Lung microvascular endothelial cell (primary cell): ENCODE measurements at places on chromosomes 2 and 18.
A peak's percentile ranks its signal among the peaks of the same experiment; 100 is the strongest.

GRCh38 chr2:102788216-102788884 lies 26.5 kb downstream of the TMEM182 start:
- DNase-seq: no peak

DNA sequence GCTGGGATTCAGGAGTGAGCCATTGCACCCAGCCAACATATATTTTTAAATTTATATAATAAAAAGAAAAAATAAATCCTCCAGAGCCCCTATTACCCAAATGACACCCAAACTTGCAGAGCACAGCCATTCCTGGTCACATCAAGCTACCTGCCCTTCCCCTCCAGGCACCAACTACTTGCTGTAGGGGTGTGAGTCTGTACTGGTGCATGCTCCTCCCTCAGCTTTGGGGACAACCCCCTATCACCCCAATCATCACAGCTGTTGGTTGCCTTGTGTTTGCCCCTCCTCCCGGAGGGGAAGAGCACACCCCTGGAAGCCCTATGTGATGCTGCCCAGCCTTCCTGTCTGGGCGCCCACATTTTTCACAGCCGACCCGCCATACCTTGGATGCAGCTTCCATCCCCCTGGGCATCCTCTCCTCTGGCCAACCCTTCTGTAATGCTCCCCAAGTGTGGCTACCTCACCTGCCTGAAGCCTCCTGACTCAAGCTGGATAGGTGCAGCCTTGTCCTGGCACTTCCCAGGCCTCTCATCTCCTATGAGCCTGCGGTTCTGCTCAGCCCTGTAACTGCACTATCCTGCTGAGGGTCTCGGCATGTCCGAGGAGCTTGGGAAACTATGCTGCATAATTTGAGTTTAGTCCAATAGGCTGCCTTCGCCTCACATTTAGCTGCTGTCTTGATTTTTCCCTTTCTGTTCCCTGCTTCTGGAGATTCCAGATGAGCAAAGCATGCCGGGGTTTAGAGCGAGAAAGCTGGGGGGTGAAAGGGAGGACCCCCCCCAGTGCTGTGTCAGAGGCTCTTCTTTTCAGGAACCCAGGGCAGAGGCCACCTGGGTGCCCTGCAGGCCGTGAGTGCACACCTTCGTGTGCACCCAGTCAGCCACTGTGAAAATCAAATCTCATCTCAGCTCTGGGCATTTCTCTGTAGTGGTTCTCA lies 27.2 kb downstream of the CHST10 start:
- no peak for DNase-seq

- DNase-seq: no peak
Measured at GRCh38 chr2:238817382-238817781, 30.5 kb upstream of the TWIST2 start.

- DNase-seq: no peak
Measured at GRCh38 chr2:191656391-191656790, 21.5 kb upstream of the NABP1 start.

DNA sequence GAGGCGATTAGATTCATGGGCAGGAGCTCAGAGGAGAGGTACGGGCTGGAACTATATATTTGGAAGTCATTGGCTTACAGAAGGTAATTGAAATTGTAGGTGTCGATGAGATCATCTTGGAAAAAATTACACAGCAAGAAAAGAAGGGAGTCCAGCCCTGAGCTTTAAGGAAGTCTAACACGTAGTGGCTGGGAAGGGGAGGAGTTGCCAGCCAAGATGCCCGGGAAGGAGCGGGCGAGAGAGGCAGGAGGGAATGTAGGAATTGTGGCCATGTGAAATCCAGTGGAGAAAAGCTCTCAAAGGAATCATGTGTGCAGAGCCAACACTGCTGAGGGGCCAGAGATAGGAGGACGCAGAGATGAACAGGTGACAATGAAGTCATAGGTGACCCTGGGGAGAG lies 25.6 kb upstream of the SCYGR1 start:
- DNase-seq: no peak

DNA sequence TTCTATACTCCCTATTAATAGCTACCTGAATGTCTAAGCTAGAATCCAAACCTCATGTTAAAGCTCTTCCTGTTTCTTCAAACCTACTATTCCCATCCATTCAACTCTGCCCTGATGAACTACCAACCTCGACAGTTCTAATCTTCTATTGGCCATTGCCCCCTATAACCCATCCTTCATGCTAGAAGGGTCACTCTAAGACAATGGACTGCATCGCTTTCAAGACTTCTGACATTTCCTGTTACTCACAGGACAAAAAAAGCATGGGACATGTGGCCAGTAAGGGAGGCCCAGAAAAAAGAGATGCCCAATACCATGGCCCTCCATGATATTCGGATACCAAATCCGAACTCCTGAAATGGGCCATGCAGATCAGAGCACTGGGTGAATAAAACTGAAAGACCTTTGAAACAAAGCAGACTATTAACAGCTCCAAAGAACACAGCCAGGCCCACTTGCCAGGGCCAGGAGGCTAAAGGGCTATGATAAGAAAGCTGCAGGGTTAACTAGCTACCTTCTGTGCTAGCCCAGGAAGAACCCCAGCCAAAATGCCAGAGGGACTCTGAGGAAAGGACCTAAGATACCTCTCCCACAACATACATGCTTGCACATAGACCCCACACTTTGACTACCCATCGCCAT lies 4.5 kb downstream of the B4GALT6 start:
- DNase-seq: peak; percentile 82

DNA sequence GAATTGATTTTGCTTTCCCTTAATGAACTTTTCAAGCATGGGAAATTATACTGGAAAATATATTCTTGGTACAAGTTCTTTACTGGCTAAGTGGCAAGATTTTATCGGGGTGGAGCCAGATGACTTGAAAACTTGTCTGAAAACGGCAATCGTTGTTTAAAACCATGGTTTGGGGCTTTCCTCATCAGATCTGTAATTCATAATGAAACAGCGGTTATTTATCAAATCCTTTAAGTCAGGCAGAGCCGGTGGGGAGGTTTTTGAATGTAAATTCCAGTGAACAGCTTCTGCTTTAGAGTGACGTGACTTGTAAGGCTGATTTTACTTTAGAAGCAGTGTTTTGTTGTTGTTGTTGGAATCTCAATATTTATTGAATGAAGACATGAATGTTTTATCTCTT lies 2.6 kb downstream of the SEC11C start:
- DNase-seq: no peak

- DNase-seq: no peak
Measured at GRCh38 chr2:114119862-114120261, 230.0 kb downstream of the ACTR3 start.

GRCh38 chr2:25620077-25620476 lies 53.3 kb downstream of the DTNB start:
- no peak for DNase-seq

DNA sequence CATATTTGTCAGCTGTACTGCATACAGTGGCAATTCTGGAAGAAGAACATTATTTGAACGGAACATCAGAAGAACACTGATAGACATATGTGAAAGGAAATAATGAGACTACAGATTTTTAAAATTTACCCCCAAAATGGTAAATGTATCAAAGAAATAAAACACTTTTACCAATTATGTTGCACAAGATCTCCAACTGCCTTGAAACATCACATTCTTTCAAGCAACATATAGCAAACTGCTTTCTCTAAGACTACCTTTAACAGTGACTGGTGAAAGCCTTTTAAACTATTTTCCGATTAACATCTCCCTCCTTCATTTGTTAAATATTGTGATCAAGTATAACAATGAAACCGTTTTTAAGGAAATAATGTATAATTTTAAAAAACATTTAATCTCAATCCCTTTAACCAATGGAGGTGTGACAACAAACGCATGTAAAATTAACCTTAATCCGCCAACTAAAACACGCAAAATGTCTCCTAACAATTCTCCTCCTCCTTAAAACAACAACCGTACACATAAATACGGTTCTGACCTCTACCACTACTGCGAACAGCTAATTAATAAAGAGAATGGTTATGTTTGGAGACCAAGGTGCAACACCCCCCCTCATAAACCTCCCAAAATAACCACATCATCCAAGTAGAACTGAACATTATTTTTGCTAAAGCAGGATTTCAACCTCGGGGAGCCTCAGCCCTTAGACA lies 2.4 kb downstream of the FBXO11 start:
- DNase-seq: peak; percentile 5

DNA sequence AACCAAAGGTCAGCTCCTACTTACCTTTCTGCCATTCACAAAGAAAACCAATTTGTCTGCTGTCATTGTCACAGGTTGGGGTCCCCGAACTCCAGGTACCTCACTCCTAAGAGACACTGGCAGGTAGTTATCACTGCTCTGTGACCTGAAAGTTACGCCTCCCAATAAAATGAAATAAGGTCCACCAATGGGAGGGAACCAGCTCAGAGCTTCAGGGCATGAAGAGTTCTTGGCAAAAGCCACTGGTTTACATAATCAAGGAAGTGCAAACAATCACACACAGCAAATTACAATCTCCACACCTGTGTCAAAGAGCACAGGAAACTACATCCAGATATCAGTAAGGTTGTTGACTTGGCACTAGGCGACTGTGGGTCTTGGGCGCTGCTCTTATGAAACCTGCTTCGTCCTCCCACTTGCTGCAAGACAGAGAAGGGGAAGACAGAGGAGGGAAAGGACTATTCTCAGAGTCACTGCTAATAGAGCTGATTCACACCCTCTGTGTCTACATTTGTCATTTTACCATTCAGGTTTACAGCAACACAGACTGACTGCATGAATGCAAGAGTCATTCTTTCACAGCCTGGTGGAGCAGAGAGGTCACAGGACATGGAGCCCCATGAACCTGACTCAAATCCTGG lies at the start of gene XDH:
XDH (minus strand) TSS at position 142 of the 641 bp plus-strand sequence; CDS start at position 66, 76 bp downstream.
- no peak for DNase-seq

- DNase-seq: no peak
Measured at GRCh38 chr2:180759631-180760030, 220.8 kb upstream of the UBE2E3 start.

GRCh38 chr2:234827096-234827860 lies 124.5 kb upstream of the SH3BP4 start:
- no peak for DNase-seq

GRCh38 chr2:208375491-208376068 lies 31.0 kb upstream of the PTH2R start:
- no peak for DNase-seq

DNA sequence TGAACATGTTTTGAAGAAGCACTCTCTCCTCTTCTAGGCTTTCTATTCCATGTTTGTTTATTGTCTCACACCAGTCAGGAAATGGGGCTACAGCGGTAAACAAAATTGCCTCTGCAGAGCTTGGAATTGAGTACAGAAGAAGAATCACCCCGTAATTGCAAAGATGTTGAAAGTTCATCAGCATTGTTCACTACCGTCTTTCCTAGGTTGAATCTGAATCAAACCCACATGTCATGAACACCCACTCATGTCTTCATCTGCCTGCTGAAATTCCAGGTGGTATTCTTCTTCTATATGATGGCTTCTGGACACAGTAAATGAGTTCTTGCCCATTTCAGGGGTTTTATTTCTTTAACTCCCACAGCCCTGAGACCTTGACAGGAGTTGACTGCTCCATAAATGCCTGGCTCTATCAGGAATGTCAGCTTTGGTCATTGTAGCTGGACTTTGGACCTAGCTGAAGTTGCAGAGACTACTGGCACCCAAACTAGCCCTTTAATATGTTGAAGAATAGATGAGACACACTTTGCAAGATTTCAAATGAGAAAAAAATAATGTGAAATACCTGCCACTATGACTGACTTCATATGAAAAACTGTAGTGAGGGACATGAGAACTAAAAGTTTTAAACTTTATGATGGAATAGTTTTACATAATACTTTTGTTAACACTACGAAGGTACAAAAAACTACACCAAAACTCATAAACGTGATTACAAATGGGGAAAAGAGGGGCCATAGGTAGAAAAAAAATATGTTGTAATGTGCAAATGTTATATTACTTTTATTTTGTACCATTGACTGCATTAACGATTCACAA lies 1235.3 kb upstream of the ZEB2 start:
- DNase-seq: no peak

DNA sequence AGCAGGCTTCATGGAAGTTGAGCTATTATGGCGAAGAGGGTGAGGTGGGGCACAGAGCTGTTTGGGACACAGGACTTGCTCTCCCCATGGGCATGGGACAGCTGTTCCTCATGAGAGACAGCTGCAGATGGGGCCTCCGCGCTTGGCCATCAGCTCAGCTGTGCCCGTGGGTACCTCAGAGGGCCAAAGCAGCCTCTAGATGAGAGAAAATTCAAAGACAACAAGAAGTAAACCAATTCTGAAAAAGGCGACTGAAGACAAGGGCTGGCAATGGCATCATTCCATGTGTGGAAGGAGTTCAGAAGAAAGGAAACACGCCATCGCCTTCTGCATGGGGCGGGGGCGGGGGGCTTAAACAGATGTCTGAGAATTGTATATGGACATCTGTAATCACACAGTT lies 136.2 kb downstream of the BCL2 start:
- no peak for DNase-seq

DNA sequence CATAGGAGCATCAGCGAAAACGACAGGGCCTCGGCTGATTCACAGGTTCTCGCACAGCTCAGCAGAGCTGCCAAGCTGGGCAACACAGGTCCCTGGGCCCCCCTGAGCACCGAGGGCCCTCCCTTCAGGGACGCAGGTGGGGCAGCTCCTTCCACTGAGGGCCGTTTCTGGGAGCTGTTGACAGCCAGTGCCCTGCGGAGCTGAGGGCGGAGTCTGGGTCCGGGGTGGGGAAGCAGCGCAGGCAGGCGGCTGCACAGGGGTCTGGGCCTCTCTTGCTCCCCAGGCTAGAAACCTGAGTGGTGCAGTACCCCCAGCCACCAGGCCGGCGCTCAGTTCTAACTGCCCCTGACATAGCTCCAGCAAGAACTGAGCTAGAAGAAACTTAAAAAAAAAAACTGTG lies 65.7 kb downstream of the PXDN start:
- DNase-seq: no peak

DNA sequence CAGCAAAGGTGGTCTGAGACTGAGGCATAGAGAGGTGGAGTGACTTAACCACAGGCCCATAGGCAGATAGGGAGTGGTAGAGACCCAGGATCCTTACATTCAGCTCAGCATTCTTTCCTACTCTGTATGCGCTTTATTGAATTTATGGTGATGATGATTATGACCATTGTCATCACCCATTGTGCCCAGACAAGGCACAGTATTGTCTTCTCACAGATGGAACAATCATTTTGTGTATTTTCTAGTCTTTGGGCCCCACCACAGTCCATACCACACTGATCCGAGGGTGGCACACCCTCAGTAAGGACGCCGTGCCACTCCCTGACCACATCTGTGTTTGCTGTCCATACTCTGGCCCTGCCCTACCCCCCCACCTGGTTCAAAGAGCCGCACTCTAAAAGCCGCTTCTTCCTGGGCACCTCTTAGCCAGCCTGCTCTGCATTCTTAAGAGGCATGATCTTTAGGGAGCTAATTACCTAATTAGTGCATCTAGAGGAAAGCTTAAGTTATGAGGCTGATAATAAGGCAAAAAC lies 179.6 kb upstream of the SMAD2 start:
- DNase-seq: no peak

GRCh38 chr2:129118296-129118695 lies 799.6 kb upstream of the HS6ST1 start:
- DNase-seq: no peak

GRCh38 chr18:43389163-43389562 lies 111.9 kb upstream of the SYT4 start:
- DNase-seq: no peak

DNA sequence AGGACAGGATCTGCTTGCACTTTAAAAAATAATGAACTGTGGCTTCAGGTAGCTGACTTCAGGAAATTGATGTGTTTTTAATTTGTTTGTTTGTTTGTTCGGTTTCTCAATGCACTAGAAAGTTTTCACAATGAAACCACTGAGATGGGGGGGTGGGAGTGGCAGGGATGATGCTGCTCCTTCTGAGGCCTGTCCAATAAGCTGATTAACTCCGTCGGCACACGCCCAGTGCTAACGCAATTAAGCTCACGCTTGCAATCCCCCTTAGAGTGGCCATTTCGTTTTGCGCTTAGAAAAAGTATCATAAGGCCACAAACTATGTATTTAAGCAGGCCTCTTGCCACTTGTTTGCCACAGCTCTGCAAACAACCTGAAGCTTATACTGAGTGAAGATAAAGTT lies 12.5 kb upstream of the GPR39 start:
- DNase-seq: no peak
